Activated T-helper 1 cell treated with anti-CD3 and anti-CD28 coated beads, Interleukin-12 subunit alpha, Interleukin-12 subunit beta, Interleukin-2, Interleukin-4 antibody, amounts not matched to agents 30 ng/mL and 10 ng/mL and 1 ng/mL, durations not matched to agents 14 hours and 24 hours and 36 hours (primary cell): ENCODE measurements at places on chromosomes 13 and 19. TPM values are rescaled to one million over a fixed set of nuclear protein-coding genes. Genes with fewer than 3 reads are reported as not detected.

Gene TNNT1
- total RNA-seq, result not detected in 2 replicates

Gene MEIOSIN
- not detected in 2 replicates for total RNA-seq

Gene MYPOP
- total RNA-seq, result 6.9 and 7.2 TPM in 2 replicates

- no peak overlapping the region for H3K27ac ChIP-seq
- DNase-seq, result no peak
- H3K27me3 ChIP-seq, result no peaks in the 10 kb centered on the region
- H3K4me1 ChIP-seq, result no peaks in the 10 kb centered on the region
- H3K36me3 ChIP-seq, result peaks cover 1% of the 10 kb centered on the region
- no peak overlapping the region for H3K4me3 ChIP-seq
These were observed 328 bp downstream of the CYP4F12 start for GRCh38 chr19:15673176-15673654.

- H3K36me3 ChIP-seq, result peaks cover 5% of the 10 kb centered on the region
- H3K27me3 ChIP-seq, result peaks cover 49% of the 10 kb centered on the region
- H3K4me1 ChIP-seq, result peaks cover 24% of the 10 kb centered on the region
- peak overlapping the region; percentile 20 for H3K4me3 ChIP-seq
These were observed 2.8 kb downstream of the MAST1 start for GRCh38 chr19:12841094-12841493.

GRCh38 chr19:33350538-33351309 is 22.8 kb upstream of the CEBPG start:
- peaks cover 7% of the 10 kb centered on the region for H3K27me3 ChIP-seq
- H3K4me3 ChIP-seq, result no peak overlapping the region
- no peak for DNase-seq
- H3K4me1 ChIP-seq, result no peaks in the 10 kb centered on the region
- H3K36me3 ChIP-seq, result no peaks in the 10 kb centered on the region

- H3K36me3 ChIP-seq, result no peaks in the 10 kb centered on the region
- H3K4me3 ChIP-seq, result no peak overlapping the region
- peaks cover 2% of the 10 kb centered on the region for H3K27me3 ChIP-seq
- H3K4me1 ChIP-seq, result no peaks in the 10 kb centered on the region
- no peak for DNase-seq
These were observed 32.7 kb downstream of the VSTM1 start for GRCh38 chr19:54030895-54031586.

DNA sequence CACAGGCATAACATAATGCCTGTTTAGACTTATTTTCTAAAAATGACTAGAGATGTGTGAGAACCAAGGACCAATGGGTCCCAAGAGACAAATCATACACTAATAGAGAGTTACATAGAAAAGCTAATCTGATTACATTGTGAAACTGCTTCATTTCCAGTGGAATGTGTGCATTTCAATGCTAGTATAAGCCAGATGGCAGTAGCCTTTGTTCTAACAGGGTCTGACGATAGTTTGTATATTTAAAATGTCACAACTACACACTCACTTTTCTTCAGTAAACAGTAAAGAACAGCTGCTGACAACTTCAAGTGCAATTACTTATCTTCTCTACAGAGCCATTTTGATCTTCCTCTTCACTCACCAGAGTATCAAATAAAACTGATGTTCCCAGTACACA is 4.3 kb upstream of the SLITRK5 start:
- no peak for DNase-seq
- no peaks in the 10 kb centered on the region for H3K36me3 ChIP-seq
- no peak overlapping the region for H3K4me3 ChIP-seq
- peaks cover 12% of the 10 kb centered on the region for H3K27me3 ChIP-seq

DNA sequence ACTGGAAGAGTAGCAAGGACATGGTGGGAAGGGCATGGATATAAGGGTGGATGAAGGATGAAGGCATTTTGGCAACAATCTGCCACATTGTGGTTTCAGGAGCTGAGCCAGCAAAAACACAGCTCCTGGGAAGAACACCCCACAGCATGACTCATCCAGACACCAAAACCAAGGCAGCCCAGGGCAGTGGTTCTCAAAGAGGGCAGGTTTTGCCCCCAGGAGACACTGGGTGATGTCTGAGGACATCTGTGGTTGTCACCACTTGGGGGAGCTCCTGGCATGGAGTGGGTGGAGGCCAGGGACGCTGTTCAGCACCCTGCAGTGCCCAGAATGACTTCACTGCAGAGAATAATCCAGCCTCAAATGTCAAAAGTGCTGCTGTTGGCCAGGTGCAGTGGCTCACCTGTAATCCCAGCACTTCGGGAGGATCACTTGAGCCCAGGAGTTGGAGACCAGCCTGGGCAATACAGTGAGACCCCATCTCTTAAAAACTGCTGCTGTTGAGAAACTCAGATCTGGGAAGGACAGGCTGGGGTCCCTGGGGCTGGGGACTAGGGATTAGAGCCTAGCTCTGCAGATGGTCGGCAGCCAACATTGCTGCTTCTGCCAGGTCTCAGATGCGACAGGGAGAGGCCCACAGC is 16.1 kb downstream of the ZFR2 start:
- no peak overlapping the region for H3K4me3 ChIP-seq
- no peaks in the 10 kb centered on the region for H3K27me3 ChIP-seq
- DNase-seq, result no peak
- H3K4me1 ChIP-seq, result no peaks in the 10 kb centered on the region
- H3K27ac ChIP-seq, result no peak overlapping the region

- no peak overlapping the region for H3K4me3 ChIP-seq
- no peaks in the 10 kb centered on the region for H3K4me1 ChIP-seq
- peaks cover 10% of the 10 kb centered on the region for H3K36me3 ChIP-seq
- H3K27me3 ChIP-seq, result no peaks in the 10 kb centered on the region
- H3K27ac ChIP-seq, result no peak overlapping the region
These were observed 25.2 kb downstream of the MARK4 start for GRCh38 chr19:45276284-45276687.

DNA sequence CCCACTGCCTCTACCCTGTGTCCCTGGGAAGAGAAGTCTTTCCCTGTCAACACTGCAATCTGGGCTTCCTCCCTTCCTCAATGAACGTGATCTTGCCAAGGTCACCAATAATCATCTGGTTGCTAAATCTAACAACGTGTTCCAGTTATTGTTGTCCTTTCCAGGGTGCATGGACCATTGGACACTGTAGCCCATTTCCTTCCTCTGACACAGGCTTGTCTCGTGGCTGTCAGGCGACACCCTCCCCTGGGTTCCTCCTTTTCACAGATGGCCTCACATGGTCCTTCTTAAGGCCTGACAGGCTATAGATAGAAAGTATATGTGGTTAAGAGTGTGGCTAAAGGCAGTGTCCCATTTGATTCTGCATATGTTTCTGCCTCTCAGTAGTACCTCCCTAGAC is 67.7 kb upstream of the STARD13 start:
- H3K4me3 ChIP-seq, result no peak overlapping the region
- H3K27ac ChIP-seq, result no peak overlapping the region
- DNase-seq, result no peak
- H3K36me3 ChIP-seq, result no peaks in the 10 kb centered on the region
- no peaks in the 10 kb centered on the region for H3K4me1 ChIP-seq

DNA sequence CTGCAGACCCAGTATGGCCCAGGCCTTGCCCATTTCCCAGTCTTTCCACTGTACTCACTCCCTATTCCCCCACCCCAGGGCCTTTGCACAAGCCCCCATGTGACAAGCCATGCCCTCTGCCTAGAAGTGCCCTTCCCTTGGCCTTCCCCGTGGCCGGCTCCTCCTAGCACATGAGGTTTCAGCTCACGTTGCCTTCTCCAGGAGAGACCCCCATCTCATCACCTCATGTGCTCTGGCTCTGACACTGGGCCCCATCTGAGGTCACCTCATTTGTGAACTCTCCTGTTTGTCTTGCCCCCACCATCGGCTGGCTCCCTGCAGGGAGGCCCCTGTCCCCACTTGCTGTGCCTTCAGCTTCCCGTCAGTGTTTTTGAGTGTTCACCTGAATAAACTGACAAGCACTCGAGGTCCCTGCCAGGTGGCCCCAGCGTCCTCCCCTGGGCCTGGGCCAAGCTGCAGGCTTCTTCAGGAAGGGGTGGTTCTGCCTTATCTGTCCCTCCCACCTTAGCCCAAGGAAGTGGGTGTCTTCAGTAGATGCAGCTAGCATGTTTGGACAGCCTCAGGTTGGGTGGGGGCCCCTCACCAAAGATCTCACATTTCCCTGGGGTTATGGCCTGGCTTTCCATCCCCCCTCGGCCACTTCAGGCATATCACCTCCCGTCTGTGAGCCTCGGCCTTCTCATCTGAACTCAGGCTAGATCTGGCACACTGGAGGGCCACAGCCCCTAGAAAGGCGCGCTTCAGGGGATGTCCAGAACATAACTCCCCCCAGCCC is 3.8 kb upstream of the SLC25A42 start:
- peaks cover 19% of the 10 kb centered on the region for H3K4me1 ChIP-seq
- no peak for DNase-seq
- no peak overlapping the region for H3K27ac ChIP-seq
- peaks cover 9% of the 10 kb centered on the region for H3K36me3 ChIP-seq
- H3K27me3 ChIP-seq, result no peaks in the 10 kb centered on the region
- H3K4me3 ChIP-seq, result no peak overlapping the region

- H3K4me1 ChIP-seq, result peaks cover 13% of the 10 kb centered on the region
- peaks cover 4% of the 10 kb centered on the region for H3K36me3 ChIP-seq
- H3K4me3 ChIP-seq, result peak overlapping the region; percentile 99
- DNase-seq, result peak; percentile 80
These were observed 24.9 kb upstream of the HNRNPA1L2 start for GRCh38 chr13:52617070-52618060.

GRCh38 chr13:97548711-97549110 is 114.7 kb downstream of the RAP2A start:
- H3K27ac ChIP-seq, result no peak overlapping the region
- DNase-seq, result no peak
- H3K4me3 ChIP-seq, result no peak overlapping the region
- H3K4me1 ChIP-seq, result no peaks in the 10 kb centered on the region

- H3K4me3 ChIP-seq, result no peak overlapping the region
- no peak for DNase-seq
- H3K27ac ChIP-seq, result no peak overlapping the region
- H3K36me3 ChIP-seq, result no peaks in the 10 kb centered on the region
These were observed 5.1 kb downstream of the COL4A1 start for GRCh38 chr13:110301606-110302553.

DNA sequence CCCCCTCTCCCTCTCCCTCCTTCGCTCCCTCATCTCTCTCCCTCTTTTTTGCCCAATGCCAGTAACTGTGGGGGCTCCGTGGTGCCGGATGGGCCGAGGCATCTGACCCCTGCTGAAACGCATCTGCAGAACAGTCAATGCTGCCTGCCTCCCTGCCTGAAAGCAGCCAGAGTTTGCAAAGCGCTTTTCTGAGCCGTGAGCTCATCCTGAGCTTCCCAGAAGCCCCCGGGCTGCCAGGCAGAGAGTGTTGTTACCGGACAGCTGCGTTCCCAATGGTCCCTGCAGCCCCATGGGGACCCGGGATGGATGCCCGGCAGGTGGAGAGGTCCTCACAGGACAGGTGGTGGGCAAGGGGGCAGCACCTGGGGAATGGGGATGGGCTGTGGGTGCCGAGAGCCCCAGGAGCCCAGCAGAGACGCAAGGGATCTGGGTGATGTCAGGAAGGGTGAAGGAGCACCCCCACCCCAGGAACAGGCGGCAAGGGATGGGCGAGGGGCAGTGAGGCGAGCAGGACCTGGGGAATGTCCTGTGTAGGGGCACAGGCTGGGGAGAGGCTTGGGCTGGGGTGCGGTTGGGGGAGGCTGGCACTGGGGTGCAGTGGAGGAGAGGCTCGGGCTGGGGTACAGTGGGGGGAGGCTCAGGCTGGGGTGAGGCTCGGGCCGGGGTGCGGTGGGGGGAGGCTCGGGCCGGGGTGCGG is 33.0 kb downstream of the GPX4 start:
- DNase-seq, result no peak
- no peaks in the 10 kb centered on the region for H3K27me3 ChIP-seq
- peaks cover 9% of the 10 kb centered on the region for H3K36me3 ChIP-seq
- peaks cover 14% of the 10 kb centered on the region for H3K4me1 ChIP-seq
- H3K4me3 ChIP-seq, result no peak overlapping the region

DNA sequence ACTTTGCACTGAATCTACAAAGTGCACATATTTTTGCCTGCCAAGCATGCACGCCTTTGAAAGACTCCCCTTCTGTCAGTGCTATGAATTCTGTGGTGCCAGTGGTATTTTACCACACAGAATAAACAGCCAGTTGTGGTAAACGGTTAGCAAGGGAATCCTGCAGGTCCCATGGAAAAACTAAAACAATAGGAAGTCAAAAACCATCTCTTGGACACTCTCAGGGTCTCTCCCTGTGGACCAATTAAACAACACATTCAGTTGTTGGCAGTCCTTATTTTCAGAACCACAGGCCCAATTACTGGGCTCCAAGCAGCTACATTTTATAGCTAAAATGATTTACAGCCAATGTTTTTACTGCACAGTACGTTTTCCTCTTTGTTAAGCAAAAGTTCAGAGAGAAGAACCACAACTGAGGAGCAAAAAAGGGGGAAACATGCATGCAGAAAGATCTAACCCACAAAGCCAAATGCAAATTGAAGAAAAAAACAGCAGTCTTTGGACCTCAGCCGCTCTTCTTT is 116.9 kb downstream of the KCTD12 start:
- no peaks in the 10 kb centered on the region for H3K4me1 ChIP-seq
- H3K36me3 ChIP-seq, result no peaks in the 10 kb centered on the region
- no peak for DNase-seq
- H3K27ac ChIP-seq, result no peak overlapping the region
